ENCODE measurements at places on chromosomes 1 and 21.

DNA sequence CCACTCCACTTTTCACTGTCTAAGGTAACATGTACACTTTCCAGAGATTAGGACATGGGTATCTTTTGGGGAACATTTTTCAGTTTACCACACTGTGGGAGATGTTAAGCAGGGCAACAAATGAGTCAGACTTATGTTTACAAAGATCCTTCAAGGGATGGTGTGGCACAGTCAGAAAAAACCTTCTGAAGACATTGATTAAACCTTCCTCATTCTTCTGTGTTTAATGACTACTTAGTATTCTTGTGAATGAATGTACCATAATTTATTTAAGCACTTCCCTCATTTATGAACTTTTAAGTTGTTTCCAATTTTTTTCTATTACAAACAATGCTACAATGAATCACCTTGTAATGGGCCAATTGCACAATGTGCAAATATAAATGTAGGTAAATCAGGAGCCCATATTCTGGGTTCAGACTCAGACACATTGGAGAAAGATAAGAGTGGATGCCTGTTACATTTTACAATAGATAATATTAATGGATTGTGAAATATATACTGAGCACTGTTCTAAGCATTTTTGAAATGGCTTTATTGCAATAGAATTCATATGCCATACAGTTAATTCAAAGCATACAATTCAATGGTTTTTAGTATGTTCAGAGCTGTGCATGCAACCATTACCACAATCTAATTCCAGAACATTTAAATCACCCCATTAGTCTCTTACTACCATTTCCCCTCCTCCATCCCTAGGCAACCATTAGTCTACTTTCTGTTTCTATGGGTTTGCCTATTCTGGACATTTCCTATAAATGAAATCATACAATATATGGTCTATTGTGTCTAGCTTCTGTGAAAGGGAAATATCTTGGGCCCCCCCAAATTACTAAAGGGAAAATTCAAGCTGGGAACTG, 1.9 kb upstream of the SFT2D2 start:
- no peak for DNase-seq

DNA sequence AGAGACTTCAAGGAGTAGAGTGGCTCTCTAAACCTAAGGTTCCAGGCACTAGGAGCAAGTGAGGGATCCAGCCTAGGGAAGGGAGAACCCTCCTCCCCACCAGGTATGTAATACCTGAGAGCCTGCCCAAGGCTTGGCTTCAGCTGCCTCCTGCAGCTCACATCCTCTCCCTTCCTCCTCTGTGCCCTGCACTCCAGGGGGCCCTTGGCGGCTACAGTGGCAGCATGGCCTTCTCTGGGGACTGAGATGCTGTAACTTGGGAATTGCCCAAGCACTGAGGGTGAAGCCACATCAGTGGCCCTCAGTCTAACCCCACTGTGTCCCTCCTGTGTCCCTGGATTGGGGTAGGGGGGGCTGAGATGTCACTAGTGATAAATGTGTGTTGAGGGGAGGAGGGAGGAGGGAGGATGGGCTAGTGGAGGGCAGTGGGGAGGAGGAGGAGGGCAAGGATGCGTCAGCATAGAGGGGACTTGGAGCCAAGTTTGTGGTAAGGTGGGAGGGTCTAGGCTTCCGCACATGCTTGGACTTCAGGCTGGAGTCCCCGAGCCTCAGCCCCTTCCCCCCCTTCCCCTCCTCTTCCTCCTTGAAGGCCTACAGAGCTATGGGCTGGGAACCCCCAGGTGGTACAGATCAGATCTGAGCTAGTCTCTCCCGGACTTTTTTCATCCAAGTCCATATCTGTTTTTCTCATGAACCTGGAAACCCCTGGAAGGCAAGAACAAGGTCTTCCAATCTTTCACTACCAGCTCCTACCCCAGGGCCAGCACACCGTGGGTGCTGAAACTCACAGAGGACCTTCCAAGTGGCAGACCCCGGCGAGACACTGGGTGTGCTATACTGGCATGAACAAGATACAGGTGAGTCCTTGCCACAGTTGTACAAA, 17.5 kb downstream of the COL9A2 start:
- no peak for DNase-seq

DNA sequence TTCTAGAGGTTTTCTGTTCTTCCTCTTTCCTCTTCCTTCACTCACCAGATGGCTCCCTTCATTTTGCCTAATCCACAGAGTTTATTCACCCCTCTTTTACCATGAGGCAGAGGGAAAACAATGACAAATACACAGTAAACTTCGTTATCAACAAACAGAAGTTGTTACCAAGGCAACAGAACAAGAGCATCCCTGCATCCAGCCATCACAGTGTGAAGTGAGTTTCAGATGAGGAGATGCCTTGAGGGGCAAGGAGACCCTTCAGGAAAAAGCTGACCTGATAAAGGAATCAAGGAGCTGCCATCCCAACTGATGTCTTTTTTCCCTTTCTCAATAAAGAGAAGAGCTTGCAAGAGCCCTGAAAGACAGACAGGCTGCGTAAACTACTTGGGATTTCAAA, 195.3 kb downstream of the BRINP2 start:
- no peak for DNase-seq

DNA sequence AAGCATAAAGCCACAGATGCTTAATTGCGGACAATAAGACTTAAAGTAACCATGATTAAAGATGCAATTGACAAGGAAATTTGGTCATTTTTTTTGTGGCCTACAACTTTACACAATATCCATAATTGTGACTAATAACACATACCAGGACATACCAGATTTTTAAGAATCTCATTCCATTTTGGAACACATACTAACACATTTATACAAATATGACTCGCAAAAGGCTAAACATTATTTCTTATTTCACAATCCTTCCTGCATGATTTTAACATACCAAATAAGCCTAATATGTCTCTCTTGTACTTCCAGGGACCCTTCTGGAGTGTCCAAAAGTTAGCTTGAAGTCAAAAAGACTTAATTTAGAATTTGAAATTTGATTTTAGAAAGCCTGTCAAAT, 48.8 kb downstream of the DR1 start:
- no peak for DNase-seq

DNA sequence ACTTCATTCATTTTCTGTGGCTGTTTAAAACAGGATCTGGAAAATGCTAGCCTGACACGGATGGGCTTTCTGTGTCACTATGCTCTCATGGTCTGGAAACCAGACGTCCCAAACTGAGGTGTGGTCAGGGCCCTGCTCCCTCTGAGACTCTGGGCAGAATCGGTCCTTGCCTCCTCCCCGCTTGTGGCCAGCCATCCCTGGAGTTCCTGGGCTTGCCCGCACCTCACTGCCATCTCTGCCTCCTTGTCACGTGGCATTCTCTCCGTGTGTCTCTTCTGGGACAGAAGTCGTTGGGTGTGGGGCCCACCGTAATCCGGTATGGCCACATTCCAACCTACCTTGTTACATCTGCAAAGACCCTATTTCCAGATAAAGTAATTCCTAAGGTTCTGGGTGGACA, 10.1 kb upstream of the ACTRT2 start:
- no peak for DNase-seq

Measured in hypothalamus (tissue), 51 donors.